ENCODE measurements at places on chromosomes 11 and 22. TPM values are rescaled to one million over a fixed set of nuclear protein-coding genes. Genes with fewer than 3 reads are reported as not detected.

TYMP gene
- total RNA-seq, result 18.0 TPM

DNA sequence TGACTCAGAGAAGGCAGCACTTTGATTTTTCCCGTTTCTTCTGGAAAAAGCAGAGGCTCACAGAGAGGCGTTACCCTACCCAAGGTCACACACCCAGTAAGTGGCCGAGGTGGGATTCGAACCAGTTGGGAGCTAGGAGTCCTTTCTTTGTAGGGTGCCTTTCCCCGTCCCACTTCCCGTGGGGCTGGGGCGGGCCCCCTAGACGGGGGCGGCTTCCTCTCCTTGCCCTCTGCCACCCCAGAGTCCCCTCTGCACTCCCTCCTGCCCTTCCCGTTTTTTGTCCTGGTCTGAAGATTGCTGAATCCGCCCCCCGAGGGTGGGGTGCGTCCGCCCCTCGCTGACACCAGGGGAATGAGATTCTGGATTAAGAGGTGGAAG lies 747 bp downstream of the TPCN2 start:
- peaks cover 1% of the 10 kb centered on the region for H3K36me3 ChIP-seq
- H3K4me3 ChIP-seq, result peak overlapping the region; percentile 80
- peak overlapping the region; percentile 84 for H3K27ac ChIP-seq
- peaks cover 30% of the 10 kb centered on the region for H3K4me1 ChIP-seq

- no peak overlapping the region for H3K4me3 ChIP-seq
- H3K27ac ChIP-seq, result no peak overlapping the region
- DNase-seq, result no peak
- peaks cover 35% of the 10 kb centered on the region for H3K4me1 ChIP-seq
Observed at GRCh38 chr11:62922189-62922589, 1.0 kb upstream of the CHRM1 start.

DNA sequence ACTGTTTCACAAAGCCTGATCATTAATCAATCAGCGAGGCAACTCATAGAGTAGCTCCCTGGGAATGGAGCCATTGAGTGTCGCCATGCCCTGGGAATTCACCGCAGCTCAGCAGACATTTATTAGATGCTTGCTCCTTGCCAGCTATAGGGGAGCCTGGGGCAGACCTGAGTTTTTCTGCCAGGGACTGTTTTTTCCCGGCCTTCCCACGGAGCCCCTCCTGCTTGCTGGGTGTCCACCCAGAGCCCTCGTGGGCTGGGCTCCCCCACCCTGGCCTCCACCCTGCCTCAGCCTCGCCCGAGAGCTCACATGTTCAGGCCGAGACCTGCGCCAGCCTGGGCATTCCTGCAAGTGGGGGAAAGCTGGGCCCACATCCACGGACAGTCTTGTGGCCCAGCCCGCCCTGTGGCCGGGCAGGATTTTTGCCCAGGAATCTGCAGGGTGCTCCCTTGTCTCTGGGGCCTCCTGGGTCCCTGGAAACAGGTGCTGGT lies 64.9 kb downstream of the SMIM38 start:
- H3K27me3 ChIP-seq, result no peaks in the 10 kb centered on the region
- no peak overlapping the region for H3K4me3 ChIP-seq
- DNase-seq, result no peak
- no peaks in the 10 kb centered on the region for H3K4me1 ChIP-seq
- H3K36me3 ChIP-seq, result no peaks in the 10 kb centered on the region

BTBD18 gene
- not detected for total RNA-seq

MS4A3 gene
- total RNA-seq, result not detected

GRCh38 chr22:48701296-48702030 lies 1126.2 kb downstream of the BRD1 start:
- H3K27ac ChIP-seq, result no peak overlapping the region
- H3K4me3 ChIP-seq, result no peak overlapping the region

DNA sequence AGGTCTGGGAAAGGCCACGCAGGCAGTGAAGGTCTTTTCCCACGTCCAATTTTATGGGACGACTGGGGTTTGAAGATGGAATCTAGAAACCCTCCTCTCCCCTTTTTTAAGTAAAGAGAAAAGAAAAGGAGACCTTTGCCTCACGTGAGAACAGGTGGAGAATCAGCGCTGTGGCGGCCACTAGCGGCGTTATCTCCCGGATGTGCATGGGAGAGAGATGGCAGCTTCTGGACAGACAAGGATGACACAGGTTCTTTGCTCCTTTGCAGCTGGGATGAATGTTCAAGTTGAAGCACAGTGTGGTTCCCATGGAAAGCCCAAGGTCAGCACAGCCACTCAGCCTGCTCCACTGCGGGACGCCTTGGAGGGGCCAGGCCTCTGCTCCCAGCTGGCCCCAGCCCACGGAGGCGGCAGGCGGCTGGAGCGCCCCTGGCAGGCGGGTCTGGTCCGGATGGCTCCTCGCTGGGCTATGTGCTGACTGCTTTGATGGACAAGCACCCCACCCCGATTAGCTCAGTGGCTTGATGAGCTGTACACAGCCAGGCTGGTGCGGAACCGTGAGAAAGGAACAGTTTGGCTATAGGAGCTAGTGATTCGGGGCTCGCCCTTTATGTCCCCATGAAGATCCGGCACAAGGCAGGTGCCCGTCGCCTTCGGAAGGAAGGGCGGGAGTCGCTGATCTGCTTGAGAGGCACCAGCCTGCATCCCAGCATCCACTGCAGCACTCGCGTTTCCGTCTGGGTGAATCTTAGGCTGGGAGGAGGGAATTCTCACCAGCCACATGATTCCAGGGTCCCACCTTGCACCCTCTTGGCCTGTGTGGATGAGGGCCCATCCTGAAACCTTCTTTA lies 14.5 kb upstream of the BID start:
- no peaks in the 10 kb centered on the region for H3K27me3 ChIP-seq
- no peak overlapping the region for H3K27ac ChIP-seq
- no peak for DNase-seq
- no peak overlapping the region for H3K4me3 ChIP-seq
- H3K36me3 ChIP-seq, result no peaks in the 10 kb centered on the region
- peaks cover 8% of the 10 kb centered on the region for H3K4me1 ChIP-seq

- no peaks in the 10 kb centered on the region for H3K36me3 ChIP-seq
- H3K4me1 ChIP-seq, result peaks cover 43% of the 10 kb centered on the region
Observed at GRCh38 chr11:2267851-2268728, 2.3 kb downstream of the ASCL2 start.

GRCh38 chr11:64643256-64643881 lies 52.3 kb downstream of the SLC22A12 start:
- DNase-seq, result no peak
- H3K36me3 ChIP-seq, result no peaks in the 10 kb centered on the region
- peaks cover 4% of the 10 kb centered on the region for H3K4me1 ChIP-seq

GRCh38 chr11:45702511-45702910 lies 37.1 kb upstream of the CHST1 start:
- no peak for DNase-seq
- peaks cover 3% of the 10 kb centered on the region for H3K27me3 ChIP-seq
- H3K36me3 ChIP-seq, result no peaks in the 10 kb centered on the region
- H3K4me3 ChIP-seq, result no peak overlapping the region

- H3K4me1 ChIP-seq, result peaks cover 7% of the 10 kb centered on the region
- no peak overlapping the region for H3K27ac ChIP-seq
- no peak for DNase-seq
- H3K4me3 ChIP-seq, result no peak overlapping the region
- no peaks in the 10 kb centered on the region for H3K36me3 ChIP-seq
Observed at GRCh38 chr11:66569076-66569475, 670 bp upstream of the CTSF start.

IGSF9B gene
- 38.6 TPM for total RNA-seq

GRCh38 chr11:59186130-59186594 lies 14.2 kb downstream of the DTX4 start:
- no peak overlapping the region for H3K4me3 ChIP-seq
- H3K27ac ChIP-seq, result no peak overlapping the region
- no peaks in the 10 kb centered on the region for H3K27me3 ChIP-seq
- H3K36me3 ChIP-seq, result no peaks in the 10 kb centered on the region
- peak; percentile 43 for DNase-seq

TRIM48 gene
- total RNA-seq, result not detected

DNA sequence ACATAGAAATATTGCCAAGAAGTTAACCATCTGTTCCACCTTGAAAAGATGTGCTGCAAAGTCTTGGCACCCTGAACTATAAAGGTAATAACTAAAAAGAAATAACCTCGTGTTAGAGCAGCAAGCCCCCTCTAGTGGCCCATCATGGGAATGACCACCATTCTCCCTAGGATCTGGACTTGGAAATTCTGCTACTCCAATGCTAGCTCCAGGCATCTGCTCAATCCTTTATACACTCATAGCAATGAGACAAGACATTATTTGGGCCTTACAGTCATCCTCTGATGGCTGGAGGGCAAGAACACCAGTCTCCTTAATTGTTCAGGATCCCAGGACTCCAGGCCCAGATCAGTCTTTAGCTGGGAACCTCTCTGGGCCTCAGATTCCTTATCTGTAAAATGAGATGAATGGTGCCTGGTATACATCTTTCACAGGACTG lies 76.0 kb downstream of the CWC15 start:
- no peak overlapping the region for H3K27ac ChIP-seq
- H3K27me3 ChIP-seq, result no peaks in the 10 kb centered on the region
- no peaks in the 10 kb centered on the region for H3K36me3 ChIP-seq
- H3K4me1 ChIP-seq, result no peaks in the 10 kb centered on the region
- peak; percentile 15 for DNase-seq

USH1C gene
- not detected for total RNA-seq

DNA sequence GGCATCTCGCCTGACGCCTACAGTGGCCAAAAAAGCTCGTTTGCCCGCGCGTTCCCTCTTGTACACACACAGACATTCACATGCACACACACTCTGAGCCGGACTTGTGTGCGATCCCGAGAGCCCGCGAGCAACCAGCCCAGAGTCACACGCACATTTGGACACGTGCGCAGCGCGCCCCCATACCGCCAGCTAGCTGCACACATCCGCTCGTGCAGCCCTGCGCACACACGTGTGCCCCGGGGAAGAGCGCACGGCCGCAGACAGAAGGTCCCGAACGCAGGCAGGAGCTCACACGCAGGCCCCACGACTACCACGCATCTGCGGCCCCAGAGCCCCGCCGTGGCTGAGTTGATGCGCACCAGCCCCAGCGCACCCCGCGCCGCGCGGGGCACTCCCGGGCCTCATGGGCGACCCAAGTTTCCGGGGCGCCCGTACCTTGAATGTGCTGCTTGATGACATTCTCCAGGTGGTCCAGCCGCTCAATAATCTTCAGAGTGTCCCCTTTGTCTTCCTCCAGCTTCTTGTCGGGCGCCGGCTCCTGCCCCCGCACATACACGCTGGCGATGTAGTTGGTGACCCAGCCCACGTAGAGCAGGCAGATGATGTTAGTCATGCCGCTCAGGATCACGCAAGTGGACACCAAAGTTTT lies 758 bp downstream of the GALNT18 start:
- no peak overlapping the region for H3K27ac ChIP-seq
- no peak for DNase-seq
- no peaks in the 10 kb centered on the region for H3K27me3 ChIP-seq
- no peak overlapping the region for H3K4me3 ChIP-seq

MN1 gene
- total RNA-seq, result 0.58 TPM

DNA sequence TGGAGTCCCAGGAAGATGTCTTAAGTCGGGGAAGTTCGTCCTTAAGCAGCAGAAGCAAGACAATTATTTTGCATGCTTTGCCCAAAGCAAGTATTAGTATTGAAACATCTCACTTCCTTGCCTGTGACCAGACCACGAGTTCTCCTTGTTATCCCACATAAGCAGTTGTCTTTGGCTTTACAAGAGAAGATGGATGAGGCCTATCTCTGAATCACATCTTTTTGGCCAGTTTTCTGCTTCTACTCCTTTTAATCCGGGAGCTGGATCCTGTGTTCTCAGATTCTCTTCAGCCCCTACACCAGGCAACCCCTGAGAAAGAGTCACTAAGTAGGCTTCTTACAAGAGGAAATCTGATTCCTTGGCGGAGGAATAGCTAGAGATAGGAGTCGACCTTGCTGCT lies 2.1 kb downstream of the SYT9 start:
- no peak overlapping the region for H3K4me3 ChIP-seq
- no peak overlapping the region for H3K27ac ChIP-seq
- no peak for DNase-seq
- peaks cover 4% of the 10 kb centered on the region for H3K27me3 ChIP-seq
- H3K4me1 ChIP-seq, result no peaks in the 10 kb centered on the region

GRCh38 chr22:33451866-33452469 lies 393.8 kb upstream of the SYN3 start:
- H3K4me1 ChIP-seq, result no peaks in the 10 kb centered on the region
- H3K27me3 ChIP-seq, result no peaks in the 10 kb centered on the region
- H3K27ac ChIP-seq, result no peak overlapping the region
- no peak for DNase-seq

DNA sequence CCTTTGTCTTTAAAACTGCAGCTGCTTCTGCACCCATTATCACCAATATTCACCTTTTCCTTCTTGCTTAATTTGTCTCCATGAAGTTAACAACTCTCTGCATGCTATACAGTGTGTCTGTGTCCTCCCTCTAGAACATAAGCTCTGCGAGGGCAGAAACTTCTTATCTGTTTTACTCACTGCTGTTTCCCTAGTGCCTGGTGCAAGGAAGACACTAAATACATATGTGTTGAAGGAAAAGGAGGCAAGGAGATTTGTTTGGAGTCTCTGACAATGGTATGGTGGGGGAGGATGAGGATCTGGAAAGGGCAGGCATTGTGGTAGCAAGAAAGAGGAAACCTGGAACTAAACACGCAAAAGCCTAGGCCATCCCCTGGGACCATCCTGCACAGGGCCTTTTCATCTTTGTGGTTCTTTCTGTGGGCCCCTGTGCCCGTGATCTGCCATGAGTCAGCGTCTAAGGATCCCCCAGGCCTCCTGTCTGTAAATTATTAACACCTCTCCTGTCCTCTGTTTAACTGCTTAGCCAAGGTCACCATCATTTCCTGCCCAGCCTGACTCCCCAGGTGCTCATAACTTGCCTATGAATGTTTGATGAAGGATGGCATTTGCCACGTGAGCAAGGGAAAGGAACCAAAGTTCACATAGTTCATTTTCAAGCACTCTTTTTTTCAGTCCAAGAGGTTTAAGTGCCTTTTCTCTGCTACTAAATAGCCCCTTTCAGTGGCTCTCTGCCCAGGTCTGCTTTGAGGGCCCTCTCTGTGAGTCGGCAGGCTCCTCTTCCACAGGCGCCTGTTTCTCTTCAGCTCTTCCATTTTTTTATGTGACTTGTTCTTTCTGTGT lies 131.1 kb downstream of the RASSF10 start:
- no peaks in the 10 kb centered on the region for H3K36me3 ChIP-seq
- H3K4me3 ChIP-seq, result no peak overlapping the region
- no peaks in the 10 kb centered on the region for H3K27me3 ChIP-seq
- no peak overlapping the region for H3K27ac ChIP-seq
- DNase-seq, result no peak
- no peaks in the 10 kb centered on the region for H3K4me1 ChIP-seq

GRCh38 chr11:86034710-86035109 lies 34.2 kb downstream of the PICALM start:
- no peak overlapping the region for H3K4me3 ChIP-seq
- peaks cover 5% of the 10 kb centered on the region for H3K36me3 ChIP-seq
- H3K27me3 ChIP-seq, result no peaks in the 10 kb centered on the region
- H3K27ac ChIP-seq, result no peak overlapping the region
